ENCODE measurements at places on chromosomes 1 and 21. TPM values are rescaled to one million over a fixed set of nuclear protein-coding genes. Genes with fewer than 3 reads are reported as not detected.

ZNF326 gene
- total RNA-seq, result 36.8 TPM

SEC22B gene
- total RNA-seq, result 19.7 TPM

SPRR1B gene
- not detected for total RNA-seq

GJA9 gene
- total RNA-seq, result not detected

AMPD1 gene
- not detected for total RNA-seq

PRAMEF20 gene
- total RNA-seq, result not detected

GSTM1 gene
- total RNA-seq, result 94.2 TPM

SPATA21 gene
- total RNA-seq, result not detected

TRIM62 gene
- 3.2 TPM for total RNA-seq

CD2 gene
- total RNA-seq, result 501 TPM

PTGFRN gene
- total RNA-seq, result 35.6 TPM

PRRX1 gene
- not detected for total RNA-seq

SLC6A9 gene
- 6.3 TPM for total RNA-seq

FASLG gene
- 55.9 TPM for total RNA-seq

HMCN1 gene
- not detected for total RNA-seq

OR2W3 gene
- total RNA-seq, result 0.21 TPM

AJAP1 gene
- not detected for total RNA-seq

CACNA1E gene
- not detected for total RNA-seq

S100B gene
- total RNA-seq, result not detected

NEK2 gene
- total RNA-seq, result 18.0 TPM

NUF2 gene
- 41.9 TPM for total RNA-seq

TFF2 gene
- total RNA-seq, result not detected

AGT gene
- total RNA-seq, result not detected

LCE1C gene
- not detected for total RNA-seq

OR2T33 gene
- not detected for total RNA-seq

TMEM50A gene
- 94.1 TPM for total RNA-seq

AVPR1B gene
- not detected for total RNA-seq

OR2M3 gene
- total RNA-seq, result not detected

IFNLR1 gene
- total RNA-seq, result 5.3 TPM

CACNA1S gene
- total RNA-seq, result not detected

TPTE gene
- total RNA-seq, result not detected

Data from activated CD4-positive, alpha-beta T cell treated with anti-CD3 and anti-CD28 coated beads, Interleukin-2, amount 10 ng/mL, durations not matched to agents 24 days and 14 days (primary cell).